ENCODE measurements at places on chromosomes 4 and X.

GRCh38 chr4:46196086-46196485 lies 72.2 kb upstream of the GABRG1 start:
- no peak overlapping the region for H3K27ac ChIP-seq
- DNase-seq, result no peak
- H3K4me1 ChIP-seq, result no peaks in the 10 kb centered on the region
- H3K27me3 ChIP-seq, result no peaks in the 10 kb centered on the region

GRCh38 chr4:26930964-26931363 lies 70.3 kb downstream of the STIM2 start:
- peaks cover 10% of the 10 kb centered on the region for H3K4me1 ChIP-seq
- H3K27me3 ChIP-seq, result no peaks in the 10 kb centered on the region
- no peak for DNase-seq
- H3K4me3 ChIP-seq, result no peak overlapping the region

GRCh38 chr4:39514888-39515401 lies 12.3 kb downstream of the UGDH start:
- no peaks in the 10 kb centered on the region for H3K4me1 ChIP-seq
- no peaks in the 10 kb centered on the region for H3K27me3 ChIP-seq
- no peak overlapping the region for H3K4me3 ChIP-seq
- H3K27ac ChIP-seq, result no peak overlapping the region

GRCh38 chr4:2047031-2047660 lies 12.0 kb upstream of the NAT8L start:
- H3K4me1 ChIP-seq, result no peaks in the 10 kb centered on the region
- H3K36me3 ChIP-seq, result no peaks in the 10 kb centered on the region
- H3K27me3 ChIP-seq, result no peaks in the 10 kb centered on the region
- no peak overlapping the region for H3K4me3 ChIP-seq
- DNase-seq, result no peak
- no peak overlapping the region for H3K27ac ChIP-seq

GRCh38 chr4:6437826-6438238 lies 34.6 kb downstream of the PPP2R2C start:
- no peaks in the 10 kb centered on the region for H3K4me1 ChIP-seq
- H3K27me3 ChIP-seq, result no peaks in the 10 kb centered on the region
- DNase-seq, result no peak
- H3K27ac ChIP-seq, result no peak overlapping the region

- peaks cover 24% of the 10 kb centered on the region for H3K4me1 ChIP-seq
- H3K4me3 ChIP-seq, result no peak overlapping the region
- DNase-seq, result peak; percentile 80
- peak overlapping the region; percentile 52 for H3K27ac ChIP-seq
- H3K36me3 ChIP-seq, result peaks cover 44% of the 10 kb centered on the region
Measured at GRCh38 chr4:1351854-1352566, 5.0 kb downstream of the UVSSA start.

- no peak for DNase-seq
- no peaks in the 10 kb centered on the region for H3K27me3 ChIP-seq
- H3K4me3 ChIP-seq, result no peak overlapping the region
- H3K27ac ChIP-seq, result no peak overlapping the region
- no peaks in the 10 kb centered on the region for H3K36me3 ChIP-seq
Measured at GRCh38 chr4:114444211-114444610, 154.4 kb upstream of the UGT8 start.

DNA sequence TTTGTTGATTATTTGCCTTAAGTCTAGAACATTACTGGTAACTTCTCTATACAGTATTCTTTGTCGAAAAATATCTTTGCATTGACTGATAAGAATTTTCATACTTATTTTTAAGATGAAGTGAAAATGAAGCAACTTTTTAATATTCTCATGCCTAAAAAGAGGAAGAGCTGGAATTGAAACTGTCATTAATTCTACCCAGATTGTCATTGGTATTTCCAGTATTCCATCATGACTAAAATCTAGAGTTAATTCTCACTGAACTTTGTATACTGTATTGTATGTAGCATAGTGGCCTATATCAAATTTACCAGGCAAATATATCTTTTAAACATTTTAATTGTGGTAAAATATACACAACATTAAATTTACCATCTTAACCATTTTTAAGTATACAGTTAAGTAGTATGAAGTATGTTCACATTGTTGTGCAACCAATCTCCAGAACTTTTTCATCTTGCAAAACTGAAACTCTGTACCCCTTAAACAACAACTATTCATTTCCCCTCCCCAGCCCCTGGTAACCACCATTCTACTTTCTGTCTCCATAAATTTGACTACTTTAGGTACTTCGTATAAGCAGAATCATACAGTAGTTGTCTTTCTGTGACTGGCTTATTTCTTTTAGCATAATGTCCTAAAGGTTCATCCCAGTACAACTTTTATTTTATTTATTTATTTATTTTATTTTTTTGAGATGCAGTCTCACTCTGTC lies 24.3 kb upstream of the ZNF41 start:
- no peaks in the 10 kb centered on the region for H3K36me3 ChIP-seq
- no peak for DNase-seq
- no peak overlapping the region for H3K27ac ChIP-seq

DNA sequence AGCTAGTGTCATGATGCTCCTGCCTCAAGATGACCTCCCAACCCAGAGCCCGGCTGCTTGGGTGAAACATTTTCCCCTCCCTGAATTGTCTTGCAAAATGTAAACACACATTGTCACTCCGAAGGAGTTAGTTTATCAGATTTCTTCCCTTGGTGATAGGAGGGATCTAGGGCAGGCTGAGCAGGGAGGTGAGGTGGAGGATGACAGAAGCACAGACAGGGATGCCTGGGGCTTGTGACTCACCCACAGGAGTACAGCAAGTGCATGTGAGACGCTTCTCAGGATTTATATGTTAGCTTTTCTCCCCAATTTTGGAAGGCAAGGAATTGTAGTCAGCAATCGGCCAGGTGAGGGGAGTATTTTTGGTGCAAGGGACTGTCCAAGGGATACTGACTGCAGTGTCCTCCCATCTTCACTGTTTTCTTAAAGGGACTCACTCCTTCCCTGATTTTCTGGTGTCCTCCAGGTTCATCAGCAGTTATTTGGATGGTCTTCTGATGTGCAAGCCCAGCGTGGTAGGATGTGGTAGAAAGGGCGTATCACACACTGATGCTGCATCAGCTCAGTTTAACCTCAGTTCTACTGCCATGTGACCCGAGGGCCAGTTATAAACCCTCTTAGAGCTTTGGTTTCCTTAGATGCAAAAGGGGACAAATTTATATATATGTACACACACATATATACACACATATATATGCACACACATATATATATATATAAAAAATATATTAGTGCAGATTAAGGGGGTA lies 46.2 kb upstream of the IGFBP7 start:
- no peaks in the 10 kb centered on the region for H3K36me3 ChIP-seq
- no peak overlapping the region for H3K4me3 ChIP-seq
- DNase-seq, result no peak
- no peaks in the 10 kb centered on the region for H3K27me3 ChIP-seq
- no peak overlapping the region for H3K27ac ChIP-seq

DNA sequence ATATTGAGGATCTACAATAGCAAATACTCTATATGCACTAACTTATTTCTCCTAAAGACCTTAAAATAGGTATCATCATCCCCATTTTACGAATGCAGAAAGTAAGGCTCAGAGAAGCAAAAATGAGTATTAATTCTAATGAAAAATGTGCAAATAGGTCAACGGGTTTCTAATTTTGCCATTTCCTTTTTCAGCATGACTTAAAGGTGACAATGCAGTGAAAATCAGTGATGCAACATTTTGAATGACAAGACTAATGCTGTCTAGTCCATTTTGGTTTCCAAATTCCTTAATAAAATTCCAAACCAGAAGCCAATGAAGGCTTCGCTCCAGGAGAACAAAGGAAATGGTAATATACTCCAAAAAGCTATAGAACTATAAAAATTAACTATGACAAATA lies 37.0 kb upstream of the IBSP start:
- no peak for DNase-seq
- H3K27ac ChIP-seq, result no peak overlapping the region
- H3K27me3 ChIP-seq, result no peaks in the 10 kb centered on the region
- H3K4me3 ChIP-seq, result no peak overlapping the region
- H3K4me1 ChIP-seq, result no peaks in the 10 kb centered on the region

- DNase-seq, result peak; percentile 16
- peak overlapping the region; percentile 48 for H3K27ac ChIP-seq
- H3K4me1 ChIP-seq, result peaks cover 4% of the 10 kb centered on the region
- H3K36me3 ChIP-seq, result no peaks in the 10 kb centered on the region
- H3K27me3 ChIP-seq, result peaks cover 2% of the 10 kb centered on the region
Measured at GRCh38 chr4:680928-681645, 6.7 kb downstream of the MYL5 start.

GRCh38 chr4:94036964-94037363 lies 170.7 kb upstream of the SMARCAD1 start:
- H3K36me3 ChIP-seq, result no peaks in the 10 kb centered on the region
- no peaks in the 10 kb centered on the region for H3K27me3 ChIP-seq
- no peak overlapping the region for H3K27ac ChIP-seq
- DNase-seq, result no peak

DNA sequence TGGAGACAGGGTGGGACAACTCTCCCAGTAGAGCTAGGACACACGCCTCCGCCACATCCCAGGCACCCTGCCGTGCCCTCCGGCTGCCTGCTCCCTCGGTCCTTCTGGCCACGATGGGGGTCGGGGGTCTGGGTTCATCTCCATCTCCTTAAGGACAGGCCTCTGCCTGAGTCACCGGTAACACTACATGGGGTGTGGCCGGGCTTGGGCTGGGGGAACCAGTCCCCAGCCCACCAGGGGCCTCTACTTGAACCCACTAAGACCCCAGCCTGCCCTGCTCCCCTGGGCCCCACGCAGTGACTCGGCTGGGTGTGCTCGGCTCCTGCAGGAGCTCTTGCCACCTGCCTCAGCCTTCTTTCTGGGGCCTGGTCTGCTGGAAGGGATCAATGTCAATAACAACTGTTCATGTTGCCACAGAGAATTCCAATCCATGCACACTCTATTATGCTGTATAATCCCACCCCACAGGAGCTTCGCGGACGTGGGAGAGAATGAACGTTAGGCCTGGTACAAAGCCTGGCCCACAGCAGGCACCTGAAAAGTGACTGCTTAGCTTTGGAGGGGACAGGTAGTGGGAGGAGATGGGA lies 177.7 kb upstream of the PSAPL1 start:
- no peaks in the 10 kb centered on the region for H3K36me3 ChIP-seq
- no peaks in the 10 kb centered on the region for H3K27me3 ChIP-seq
- H3K27ac ChIP-seq, result no peak overlapping the region
- H3K4me1 ChIP-seq, result no peaks in the 10 kb centered on the region

- no peaks in the 10 kb centered on the region for H3K4me1 ChIP-seq
- no peaks in the 10 kb centered on the region for H3K27me3 ChIP-seq
- no peaks in the 10 kb centered on the region for H3K36me3 ChIP-seq
- no peak overlapping the region for H3K4me3 ChIP-seq
- no peak overlapping the region for H3K27ac ChIP-seq
- no peak for DNase-seq
Measured at GRCh38 chrX:39204945-39205344, 403.7 kb downstream of the MID1IP1 start.

- no peak overlapping the region for H3K4me3 ChIP-seq
- no peak overlapping the region for H3K27ac ChIP-seq
- H3K4me1 ChIP-seq, result no peaks in the 10 kb centered on the region
- H3K27me3 ChIP-seq, result no peaks in the 10 kb centered on the region
- H3K36me3 ChIP-seq, result no peaks in the 10 kb centered on the region
Measured at GRCh38 chr4:170071196-170071595, 18.6 kb downstream of the AADAT start.

- H3K4me1 ChIP-seq, result no peaks in the 10 kb centered on the region
- no peak for DNase-seq
- no peak overlapping the region for H3K4me3 ChIP-seq
- no peaks in the 10 kb centered on the region for H3K36me3 ChIP-seq
- H3K27me3 ChIP-seq, result no peaks in the 10 kb centered on the region
- no peak overlapping the region for H3K27ac ChIP-seq
Measured at GRCh38 chrX:118062817-118063615, 53.6 kb downstream of the KLHL13 start.

DNA sequence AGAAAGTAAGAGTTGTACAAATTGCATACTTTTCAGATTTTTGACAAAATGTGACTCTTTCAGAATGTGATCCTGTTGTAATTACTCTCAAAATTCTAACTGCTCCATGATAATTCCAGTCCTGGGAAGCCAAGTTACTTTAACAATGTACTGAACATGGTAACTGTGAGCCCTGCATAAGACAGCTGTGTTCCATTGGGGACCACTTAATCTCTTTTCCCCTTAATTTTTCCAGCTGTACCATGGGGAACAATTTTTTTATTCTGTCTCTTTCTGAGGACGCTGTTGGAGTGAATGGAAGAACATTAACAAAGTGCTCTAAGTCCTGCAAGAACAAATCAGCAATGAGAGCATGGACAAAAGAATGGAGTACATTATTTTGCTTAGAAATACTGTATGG lies 95.8 kb downstream of the UPRT start:
- no peaks in the 10 kb centered on the region for H3K27me3 ChIP-seq
- no peak overlapping the region for H3K4me3 ChIP-seq
- no peak overlapping the region for H3K27ac ChIP-seq

DNA sequence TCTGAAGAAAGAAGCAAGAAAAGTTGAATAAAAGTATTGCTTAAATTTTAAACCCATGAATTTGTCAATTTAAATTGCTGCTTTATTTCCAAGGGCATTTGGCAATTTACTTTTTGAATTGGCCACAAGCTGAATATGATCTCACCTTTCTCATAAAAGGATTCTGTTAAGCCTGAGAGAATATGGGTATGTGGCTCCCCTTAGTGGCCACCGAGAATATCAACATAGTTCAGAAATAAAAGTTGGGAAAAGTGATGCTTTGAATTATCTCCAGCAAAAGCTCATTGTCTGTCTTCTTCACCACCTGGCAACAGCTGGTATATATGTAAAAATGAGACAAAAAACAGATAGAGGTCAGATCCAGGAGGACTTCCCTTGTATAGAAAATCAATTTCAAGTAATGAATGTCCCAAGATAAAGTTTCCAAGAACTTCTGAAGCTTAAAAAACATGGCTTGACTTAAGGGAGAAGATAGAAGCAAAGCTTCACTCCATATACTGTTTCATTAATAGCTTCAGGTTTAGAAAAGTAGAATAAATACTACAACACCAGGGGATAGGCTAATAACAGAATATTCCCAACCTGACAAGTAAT lies 290.7 kb upstream of the FAM241A start:
- no peaks in the 10 kb centered on the region for H3K4me1 ChIP-seq
- H3K36me3 ChIP-seq, result no peaks in the 10 kb centered on the region
- no peak overlapping the region for H3K27ac ChIP-seq
- no peak overlapping the region for H3K4me3 ChIP-seq
- DNase-seq, result no peak
- no peaks in the 10 kb centered on the region for H3K27me3 ChIP-seq

DNA sequence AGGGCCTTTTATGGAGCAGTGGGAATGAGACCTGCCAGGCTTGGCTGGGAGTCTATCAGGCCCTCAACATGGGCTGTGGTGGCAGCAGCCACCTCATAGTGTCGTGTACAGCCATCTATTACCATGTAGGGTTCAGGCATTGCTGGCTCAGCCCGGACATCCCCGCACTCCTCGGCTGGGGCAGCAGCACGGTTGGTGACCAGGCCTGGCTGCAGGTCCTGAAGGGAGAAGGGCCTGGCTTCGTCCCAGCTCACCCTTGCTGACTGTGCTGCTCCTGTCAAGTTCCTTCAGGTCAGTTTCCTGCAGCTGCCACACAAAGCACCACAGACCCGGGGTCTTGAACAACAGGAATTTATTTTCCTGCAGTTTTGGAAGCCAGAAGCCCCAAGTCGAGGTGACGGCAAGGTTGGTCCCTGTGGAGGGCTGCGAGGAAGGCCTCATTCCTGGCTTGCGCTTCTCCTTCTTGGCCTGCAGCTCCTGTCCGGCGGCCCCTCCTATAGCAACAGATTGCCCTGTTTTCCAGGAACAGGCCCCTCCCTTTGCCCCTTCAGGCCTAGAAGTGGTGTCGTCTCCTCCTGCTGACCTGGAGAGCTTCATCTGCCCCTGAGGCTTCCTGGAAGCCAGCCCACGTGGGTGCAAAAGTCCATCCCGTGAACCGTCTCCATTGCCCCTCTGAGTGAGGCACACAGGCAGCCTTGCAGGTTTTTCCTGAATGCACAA lies 25.2 kb upstream of the SORCS2 start:
- no peaks in the 10 kb centered on the region for H3K4me1 ChIP-seq
- H3K27me3 ChIP-seq, result no peaks in the 10 kb centered on the region
- no peak overlapping the region for H3K4me3 ChIP-seq
- no peak for DNase-seq

All from naive thymus-derived CD4-positive, alpha-beta T cell (primary cell).